MCF 10A (cell line): ENCODE measurements at places on chromosomes 6 and 20. TPM values are rescaled to one million over a fixed set of nuclear protein-coding genes. Genes with fewer than 3 reads are reported as not detected.

DNA sequence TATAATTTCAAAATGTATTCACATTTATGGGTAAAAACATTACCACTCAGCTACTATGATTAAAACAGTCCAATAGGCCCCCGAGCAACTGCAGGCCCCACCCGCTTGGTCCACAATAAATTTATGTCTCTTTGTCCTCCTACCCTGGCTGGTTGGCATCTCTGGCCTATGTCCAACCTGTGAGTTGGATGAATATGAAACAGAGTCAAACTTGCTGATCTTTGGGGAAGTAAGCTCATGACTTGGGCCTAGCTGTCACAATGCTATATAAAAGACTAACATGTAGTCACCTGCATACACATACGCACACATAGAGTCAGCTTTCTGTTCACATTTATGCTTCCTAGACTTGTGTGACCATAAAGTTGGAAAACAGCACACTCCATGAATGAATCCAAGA lies 20.5 kb downstream of the MAP7 start:
- no peak for DNase-seq

DNA sequence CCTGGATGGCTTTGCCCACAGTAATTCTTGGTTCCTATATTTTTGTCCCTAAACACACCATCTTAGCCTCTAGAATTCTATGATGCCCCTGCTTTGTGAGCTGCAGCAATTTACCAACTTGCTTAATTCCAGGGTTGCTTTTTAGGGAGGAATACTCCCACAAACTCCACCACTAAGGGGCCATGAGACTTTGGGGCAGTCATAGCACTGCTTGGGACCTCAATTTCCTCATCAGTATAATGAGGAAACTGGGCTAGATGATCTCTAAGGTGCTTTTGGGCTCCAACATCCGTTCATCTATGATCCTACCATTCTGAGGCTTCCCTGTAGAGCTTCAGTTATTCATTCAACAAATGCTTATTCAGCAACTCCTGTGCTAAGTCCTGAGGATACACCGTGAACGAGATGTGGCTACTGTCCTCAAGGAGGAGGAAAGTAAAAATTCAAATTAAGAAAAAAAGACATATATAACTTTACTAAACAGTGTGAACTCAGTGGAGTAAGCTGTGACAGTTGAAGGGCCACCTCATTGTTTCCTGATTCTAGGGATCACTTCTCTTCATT lies 75.3 kb downstream of the PRDM1 start:
- no peak for DNase-seq

- DNase-seq = no peak
Observed at GRCh38 chr6:135866445-135867123, 15.1 kb downstream of the PDE7B start.

DNA sequence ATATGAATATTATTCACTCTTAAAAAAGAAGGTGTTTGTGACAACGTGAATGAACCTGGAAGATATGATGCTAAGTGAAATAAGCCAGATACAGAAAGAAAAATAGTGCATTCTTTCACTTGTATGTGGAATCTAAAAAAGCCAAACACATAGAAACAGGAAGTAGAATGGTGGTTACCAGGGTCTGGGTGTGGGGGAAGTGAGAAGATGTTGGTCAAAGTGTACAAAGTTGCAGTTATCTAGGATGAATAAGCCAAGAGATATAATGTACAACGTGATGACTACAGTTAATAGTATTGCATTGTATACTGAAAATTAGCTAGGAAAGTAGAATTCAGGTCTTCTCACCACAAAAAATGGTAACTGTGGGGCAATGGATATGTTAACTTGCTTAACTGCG lies 151.1 kb upstream of the HCRTR2 start:
- no peak for DNase-seq

DNA sequence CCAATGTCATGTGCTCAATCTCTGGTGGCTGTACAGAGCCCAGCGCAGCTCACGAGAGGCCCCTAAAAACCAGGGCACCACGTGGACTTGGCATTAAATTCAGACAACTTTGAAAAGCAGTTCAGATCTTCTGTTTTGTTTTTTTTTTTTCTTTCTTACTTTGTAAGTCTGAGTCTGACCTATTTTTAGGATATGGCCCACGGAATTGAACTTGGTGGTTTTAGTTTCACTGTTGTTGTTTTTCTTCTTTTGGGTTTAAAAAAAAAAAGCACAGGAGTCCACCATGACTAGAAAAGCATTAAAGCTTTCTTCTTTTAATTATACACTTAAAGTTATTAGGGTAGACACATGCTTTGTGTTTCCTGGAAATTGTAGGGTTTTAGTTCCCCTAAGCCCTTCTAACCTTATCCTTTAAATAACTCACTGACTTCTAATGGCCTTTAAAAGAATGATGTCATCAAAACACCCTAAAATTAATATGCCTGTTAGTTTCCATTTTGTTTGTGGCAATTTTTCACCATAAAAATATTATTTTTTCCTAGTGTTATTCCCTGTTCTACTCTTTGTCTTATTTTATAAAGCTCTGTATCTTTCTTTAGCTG lies 48.5 kb upstream of the CCN2 start:
- DNase-seq = no peak

DNA sequence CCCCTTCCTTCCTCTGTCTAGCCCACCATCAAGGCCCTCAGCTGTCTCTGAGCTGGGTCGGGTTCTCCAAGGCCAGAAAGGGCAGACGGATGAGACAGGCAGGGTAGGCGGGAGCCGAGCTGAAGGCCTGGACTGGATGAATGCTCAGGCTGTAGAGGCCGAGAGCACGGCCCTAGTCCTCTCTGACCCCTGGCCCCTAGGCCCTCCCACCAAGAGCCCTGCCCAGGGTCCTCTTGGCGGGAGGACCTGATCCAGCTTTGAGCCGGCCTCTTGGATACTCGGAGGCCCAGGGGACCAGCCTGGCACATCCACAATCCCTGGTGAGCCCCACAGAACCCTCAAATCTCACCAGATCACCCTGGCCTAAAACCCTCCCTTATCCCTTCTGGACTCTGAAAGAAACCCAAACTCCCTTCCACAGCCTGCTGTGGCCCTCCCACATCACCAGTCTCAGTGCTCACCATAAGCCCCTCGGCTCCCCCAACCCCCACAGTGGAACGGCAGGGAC lies 8.2 kb downstream of the ADISSP start:
- no peak for DNase-seq

DTD1 gene
- 101 and 113 TPM in 2 replicates for total RNA-seq

DNA sequence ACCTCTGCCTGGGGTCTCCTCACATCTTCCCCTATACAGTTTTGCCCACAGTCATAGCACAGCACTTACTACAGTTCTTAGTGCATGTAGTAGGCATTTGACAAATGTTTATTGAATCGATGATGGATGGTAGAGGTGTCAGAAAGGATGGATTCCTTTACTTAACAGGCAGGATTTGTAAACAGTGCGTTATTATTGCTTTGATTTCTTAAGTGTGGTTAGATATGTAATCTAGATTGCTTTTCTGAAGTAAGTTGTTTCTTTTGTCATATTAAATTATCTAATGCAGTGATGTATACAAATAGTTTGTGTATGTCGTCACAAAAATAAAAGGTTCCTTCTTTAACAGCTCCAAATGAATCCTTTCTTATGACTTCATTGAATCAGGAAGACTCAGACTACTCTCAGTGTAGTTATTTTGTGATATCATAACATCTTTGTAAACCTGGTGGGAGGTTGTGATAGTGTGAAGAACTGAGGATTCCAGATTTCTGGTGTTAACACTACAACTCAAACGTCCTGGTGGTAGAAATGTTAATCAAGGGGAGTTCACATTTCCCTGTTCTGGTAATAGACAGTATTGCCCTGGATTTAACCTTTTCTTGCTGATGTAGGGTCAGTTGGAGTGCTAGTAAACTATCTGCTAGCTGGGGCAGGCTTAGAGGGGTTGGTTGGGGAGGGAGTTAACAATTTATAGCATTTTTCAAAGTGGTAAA lies 87.7 kb downstream of the HIVEP1 start:
- no peak for DNase-seq

HUS1B gene
- 0.61 and 0.72 TPM in 2 replicates for total RNA-seq

PKHD1 gene
- not detected in 2 replicates for total RNA-seq

GRCh38 chr20:43446361-43446879 lies 11.3 kb upstream of the SRSF6 start:
- DNase-seq = no peak

- DNase-seq = peak; percentile 42
Observed at GRCh38 chr6:2611092-2611491, 139.6 kb downstream of the MYLK4 start.

DNA sequence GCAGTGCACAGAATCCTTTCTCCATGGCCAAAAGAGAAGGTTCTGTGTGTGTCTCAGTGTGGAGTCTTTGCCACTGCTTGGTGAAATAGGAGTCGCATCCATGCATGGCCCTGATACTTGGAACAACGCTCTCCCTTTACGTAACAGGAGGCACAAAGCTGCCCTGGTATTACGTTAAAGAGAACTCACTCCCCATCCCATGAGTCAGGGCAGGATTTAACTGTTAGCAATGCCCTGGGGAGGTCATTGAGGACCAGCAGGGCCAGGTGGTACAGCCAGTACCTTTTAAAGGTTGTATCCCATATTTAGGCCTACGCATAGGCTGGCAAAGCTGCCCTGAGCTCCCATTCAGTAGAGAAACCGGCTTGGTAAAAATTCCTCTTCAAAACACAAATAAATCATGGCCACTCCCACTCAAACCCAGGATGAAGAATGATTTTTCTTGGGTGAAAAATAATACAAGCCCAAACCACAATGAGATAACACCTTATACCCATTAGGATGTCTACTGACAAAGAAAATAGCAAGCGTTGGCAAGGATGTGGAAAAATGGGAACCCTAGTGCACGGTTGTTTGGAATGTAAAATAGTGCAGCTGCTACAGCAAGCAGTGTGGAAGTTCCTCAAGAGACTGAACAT lies 37.1 kb downstream of the MYLK4 start:
- no peak for DNase-seq

- no peak for DNase-seq
Observed at GRCh38 chr20:56989516-56989915, 276.9 kb downstream of the BMP7 start.

ZNF334 gene
- total RNA-seq = not detected in 2 replicates

GRCh38 chr6:17421406-17421805 lies 28.0 kb downstream of the CAP2 start:
- no peak for DNase-seq

GRCh38 chr6:41222513-41222912 lies 5.6 kb upstream of the TREML4 start:
- DNase-seq = no peak

GRCh38 chr6:140001005-140001404 lies 626.6 kb upstream of the CITED2 start:
- no peak for DNase-seq

DNA sequence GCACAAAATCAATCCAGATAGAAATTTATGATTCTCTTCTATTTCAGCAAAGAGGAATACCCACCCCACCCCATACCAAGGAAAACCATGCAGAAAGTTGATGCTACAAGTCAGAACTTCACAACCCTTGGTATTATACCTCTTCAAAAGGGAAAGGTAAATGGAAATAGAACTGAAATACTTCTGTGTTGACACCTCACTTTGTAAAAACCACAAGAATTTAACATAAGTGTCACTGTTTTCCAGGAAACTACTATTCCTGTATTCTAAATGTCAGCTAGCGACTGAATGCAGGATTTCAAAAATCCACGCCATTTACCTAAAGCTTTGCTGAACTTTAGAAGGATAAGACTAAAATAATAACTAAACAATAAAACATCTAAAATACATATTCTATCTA lies 3.6 kb downstream of the CPNE1 start:
- DNase-seq = no peak

- peak; percentile 27 for DNase-seq
Observed at GRCh38 chr20:47922269-47922668, 137.0 kb upstream of the SULF2 start.

SRSF12 gene
- total RNA-seq = 1.1 and 1.2 TPM in 2 replicates

GRCh38 chr20:35054814-35055213 lies 37.8 kb downstream of the TRPC4AP start:
- DNase-seq = no peak

GRCh38 chr6:165636402-165637048 lies 26.5 kb downstream of the PDE10A start:
- DNase-seq = no peak
